ENCODE measurements at places on chromosomes 6 and 20. TPM values are rescaled to one million over a fixed set of nuclear protein-coding genes. Genes with fewer than 3 reads are reported as not detected.

GRCh38 chr6:93621442-93621841, 202.1 kb upstream of the EPHA7 start:
- no peaks in the 10 kb centered on the region for H3K36me3 ChIP-seq
- H3K4me1 ChIP-seq: no peaks in the 10 kb centered on the region
- no peaks in the 10 kb centered on the region for H3K27me3 ChIP-seq
- no peak overlapping the region for H3K27ac ChIP-seq

DNA sequence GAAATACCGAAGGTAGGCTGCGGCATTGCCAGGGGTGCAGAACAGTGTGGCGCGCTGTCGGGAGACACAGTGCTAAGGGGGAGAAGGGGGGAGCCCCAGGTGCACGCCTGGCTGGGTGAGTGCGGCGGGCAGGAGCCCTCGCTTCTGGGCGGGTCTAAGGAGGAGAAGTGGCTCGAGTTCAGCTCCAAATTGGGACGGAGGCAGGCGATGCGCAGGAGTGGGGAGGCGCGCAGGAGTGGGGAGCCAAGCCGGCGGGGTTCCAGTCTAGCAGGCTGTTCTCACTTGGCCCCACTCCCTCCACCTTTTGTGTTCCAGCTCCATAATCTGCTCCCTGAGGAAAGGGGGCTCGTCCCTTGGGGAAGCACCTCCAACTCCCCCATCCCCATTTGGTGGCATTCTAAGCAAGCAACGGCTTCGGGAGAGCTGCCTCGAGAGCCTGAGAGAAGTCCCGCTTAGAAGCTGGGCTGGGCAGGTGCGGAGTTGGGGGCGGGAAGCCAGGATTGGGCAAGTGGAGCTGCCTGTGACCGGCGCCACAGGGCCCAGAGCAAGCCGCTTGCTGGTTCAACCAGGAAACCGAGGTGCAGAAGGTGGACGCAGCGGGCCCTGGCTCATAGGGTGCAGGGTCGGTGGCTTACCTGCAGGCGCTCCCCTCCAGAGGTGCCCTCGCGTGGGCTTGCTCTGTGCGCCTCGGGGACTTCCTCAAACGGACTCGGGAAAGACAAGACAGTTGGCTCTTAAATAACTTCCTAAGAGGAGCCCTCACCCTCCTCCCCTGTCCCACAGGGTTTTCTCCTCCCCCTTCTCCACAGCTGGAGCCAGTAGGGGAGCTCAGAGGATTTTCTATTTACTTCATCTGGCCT, at the start of gene F13A1:
Gene F13A1 (minus strand): TSS at position 711 of the 860 bp plus-strand sequence. CDS start 1,998 bp downstream, outside the sequence.
- no peaks in the 10 kb centered on the region for H3K36me3 ChIP-seq
- peaks cover 11% of the 10 kb centered on the region for H3K27me3 ChIP-seq
- H3K27ac ChIP-seq: no peak within 1 kb of the TSS
- H3K4me1 ChIP-seq: no peaks in the 10 kb centered on the region
- H3K4me3 ChIP-seq: no peak within 1 kb of the TSS

- H3K4me1 ChIP-seq: no peaks in the 10 kb centered on the region
- H3K36me3 ChIP-seq: no peaks in the 10 kb centered on the region
- no peak overlapping the region for H3K4me3 ChIP-seq
These were observed 113.0 kb downstream of the DST start for GRCh38 chr6:56529594-56530191.

- DNase-seq: no peak
- H3K4me1 ChIP-seq: peaks cover 41% of the 10 kb centered on the region
- peak overlapping the region; percentile 97 for H3K27ac ChIP-seq
- H3K4me3 ChIP-seq: peak overlapping the region; percentile 82
These were observed 4.5 kb upstream of the GPSM3 start for GRCh38 chr6:32196682-32197616.

GRCh38 chr20:6579824-6580223, 187.7 kb upstream of the BMP2 start:
- no peaks in the 10 kb centered on the region for H3K36me3 ChIP-seq
- no peak overlapping the region for H3K27ac ChIP-seq
- no peaks in the 10 kb centered on the region for H3K27me3 ChIP-seq
- no peak for DNase-seq
- H3K4me3 ChIP-seq: no peak overlapping the region

Gene HRH3
- not detected for total RNA-seq

Gene FLRT3
- not detected for total RNA-seq

Gene COL10A1
- total RNA-seq: not detected

Gene CLIC5
- 4.7 TPM for total RNA-seq

All from CD4-positive, CD25-positive, alpha-beta regulatory T cell (primary cell).